Hematopoietic multipotent progenitor cell treated with erythropoietin and hydrocortisone succinate and interleukin-3 and kit ligand, for 8 days (in vitro differentiated cells): ENCODE measurements at places on chromosomes 3 and 15.

DNA sequence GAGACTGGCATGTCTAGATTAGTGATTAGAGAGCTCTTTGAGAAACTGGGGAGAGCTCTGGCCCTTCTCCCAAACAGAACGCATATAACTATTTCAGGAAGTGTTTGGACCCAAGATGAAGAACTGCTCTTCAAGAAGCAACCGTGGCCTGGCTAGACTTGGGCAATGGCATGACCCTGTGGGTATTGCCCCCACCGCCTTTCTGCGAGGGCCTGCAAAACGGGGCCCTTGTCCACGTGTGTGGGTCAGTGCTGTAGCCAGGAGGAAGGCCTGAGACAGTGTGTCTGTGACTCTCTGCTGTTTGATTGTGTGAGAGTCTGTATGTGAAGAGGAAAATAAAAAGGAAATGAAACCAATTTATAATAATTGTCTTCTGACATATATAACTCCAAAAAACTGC, 42.5 kb downstream of the EEFSEC start:
- DNase-seq: no peak

- no peak for DNase-seq
Measured at GRCh38 chr3:101154401-101154800, 161.2 kb upstream of the ABI3BP start.

GRCh38 chr3:179957264-179957845, 79.4 kb downstream of the PEX5L start:
- DNase-seq: no peak

DNA sequence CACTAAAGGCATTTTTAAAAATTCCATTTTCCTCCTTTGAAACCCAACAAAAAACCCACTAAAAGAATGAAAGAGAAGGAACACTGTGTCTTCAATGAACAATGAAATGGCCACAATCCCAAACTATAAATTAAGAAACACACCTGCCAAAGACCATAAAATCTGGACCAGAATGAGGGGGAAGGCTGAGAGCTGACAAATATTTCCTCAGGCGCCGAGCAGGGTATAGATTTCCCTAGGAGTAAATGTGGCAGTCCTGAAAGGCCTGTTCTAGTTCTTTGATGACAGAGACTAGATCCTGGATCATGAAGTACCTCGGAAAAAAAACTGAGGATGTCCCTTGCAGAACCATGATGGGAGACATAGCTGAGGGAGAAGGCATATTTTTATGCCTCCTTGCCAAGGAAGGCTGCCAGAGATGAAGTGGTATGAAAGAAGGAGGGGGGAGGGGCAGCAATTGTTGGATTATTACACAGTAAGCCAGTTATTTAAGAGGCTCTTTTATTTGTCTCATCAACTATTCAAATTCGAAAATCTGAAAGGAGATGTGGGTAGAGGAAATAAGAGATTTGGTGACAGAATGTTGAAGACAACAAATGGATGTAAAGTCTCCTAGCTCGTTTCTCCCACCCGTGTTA, 275.3 kb upstream of the GOLGA6L4 start:
- no peak for DNase-seq

GRCh38 chr15:65690778-65691177, 69.0 kb downstream of the SLC24A1 start:
- DNase-seq: no peak

GRCh38 chr3:141499965-141500364, 13.1 kb downstream of the RASA2 start:
- no peak for DNase-seq

- no peak for DNase-seq
Measured at GRCh38 chr3:117600666-117601065, 891.1 kb downstream of the TUSC7 start.

DNA sequence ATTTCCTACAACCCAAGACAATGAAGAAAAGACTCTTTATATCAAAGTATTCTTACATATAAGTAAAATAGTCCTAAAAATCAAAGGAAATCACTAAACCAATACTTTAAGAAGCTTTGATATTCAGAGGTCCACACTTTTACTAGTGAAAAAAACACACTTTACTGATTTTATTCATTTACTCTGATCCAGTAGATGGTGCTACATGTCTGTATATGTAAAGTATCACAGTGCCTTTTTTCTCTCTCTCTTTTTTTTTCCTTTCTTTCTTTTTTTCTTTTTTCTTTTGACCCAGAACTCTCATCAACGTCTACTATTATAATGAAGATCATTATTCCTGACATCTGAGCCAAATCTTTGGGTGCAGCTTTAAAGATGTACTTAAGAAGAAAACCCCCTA, 10.8 kb upstream of the CCDC39 start:
- no peak for DNase-seq

- DNase-seq: no peak
Measured at GRCh38 chr3:129593595-129594339, 12.7 kb downstream of the PLXND1 start.

- no peak for DNase-seq
Measured at GRCh38 chr3:140719841-140720614, 42.2 kb downstream of the TRIM42 start.

- no peak for DNase-seq
Measured at GRCh38 chr3:127720985-127721935, 48.5 kb downstream of the ABTB1 start.

GRCh38 chr15:29685156-29686078, 136.9 kb downstream of the TJP1 start:
- no peak for DNase-seq

- DNase-seq: no peak
Measured at GRCh38 chr15:96585484-96586386, 255.2 kb downstream of the NR2F2 start.

DNA sequence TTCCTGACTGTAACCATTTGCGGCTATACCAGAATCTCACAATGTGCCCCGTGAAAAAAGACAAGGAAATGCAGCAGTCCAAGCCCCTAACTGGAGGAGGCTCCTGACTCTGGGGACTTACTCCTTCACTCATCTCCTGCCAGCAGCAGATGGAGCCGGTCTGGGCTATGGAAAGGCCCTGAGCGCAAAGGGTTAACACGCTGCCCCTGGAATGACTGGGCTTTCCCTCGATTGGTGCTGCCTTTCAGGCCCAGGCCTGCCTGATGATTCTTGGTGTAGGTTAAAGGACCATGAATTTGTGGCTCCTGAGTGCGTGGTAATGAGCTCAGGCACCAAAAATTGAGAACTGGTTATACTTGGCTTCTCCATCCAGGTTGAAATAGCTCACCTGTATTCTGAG, 42.3 kb upstream of the GALNT15 start:
- DNase-seq: no peak

DNA sequence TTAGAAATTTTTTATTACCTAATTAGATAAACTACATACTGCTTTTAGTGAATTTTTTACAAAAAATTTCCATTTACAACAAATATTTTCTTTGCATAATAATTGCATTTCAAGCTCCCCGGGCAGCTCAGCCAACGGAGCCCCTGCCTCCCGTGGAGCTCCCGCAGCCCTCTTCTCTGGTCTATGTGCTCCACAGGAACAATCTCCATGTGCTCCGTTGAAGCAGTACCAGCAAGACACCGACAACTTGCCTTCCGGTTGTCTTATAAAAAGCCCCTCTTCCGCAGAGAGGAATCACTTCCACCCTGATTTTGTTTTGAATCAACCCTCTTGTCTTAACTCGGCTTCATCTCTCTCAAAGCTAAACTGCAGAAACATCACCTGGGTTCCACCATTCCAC, 46.9 kb upstream of the CHD2 start:
- DNase-seq: no peak

- no peak for DNase-seq
Measured at GRCh38 chr3:193815246-193816027, 222.4 kb downstream of the OPA1 start.

DNA sequence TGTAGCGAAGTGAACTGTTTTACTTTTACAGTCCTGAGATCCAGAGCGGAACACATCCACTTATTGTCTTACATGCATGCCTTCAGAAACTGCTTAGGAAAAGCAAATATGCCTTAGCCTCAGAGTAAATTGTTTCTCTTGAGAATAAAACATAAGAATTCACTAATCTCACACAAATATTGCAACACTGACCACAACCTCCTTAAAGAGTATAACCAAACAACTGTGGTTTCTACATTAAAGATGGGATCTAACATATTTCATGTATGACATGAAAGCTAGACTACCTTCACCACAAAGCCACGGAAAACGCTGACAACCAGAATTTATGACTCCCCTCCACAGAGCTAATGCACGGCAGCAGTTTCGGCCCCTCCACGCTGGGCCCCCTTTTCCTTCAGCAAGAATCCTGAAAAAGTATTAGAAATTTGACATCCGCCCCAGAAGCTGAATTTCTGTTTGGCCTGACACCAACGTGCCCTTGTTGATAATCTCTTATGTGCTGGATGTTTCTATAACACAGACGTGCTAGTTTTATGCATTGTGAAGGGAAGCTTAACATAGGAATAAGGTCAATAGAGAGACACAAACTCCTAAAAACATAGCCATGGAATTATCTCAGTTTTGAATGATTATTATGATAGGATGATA, 84.6 kb downstream of the GREM1 start:
- peak; percentile 4 for DNase-seq

DNA sequence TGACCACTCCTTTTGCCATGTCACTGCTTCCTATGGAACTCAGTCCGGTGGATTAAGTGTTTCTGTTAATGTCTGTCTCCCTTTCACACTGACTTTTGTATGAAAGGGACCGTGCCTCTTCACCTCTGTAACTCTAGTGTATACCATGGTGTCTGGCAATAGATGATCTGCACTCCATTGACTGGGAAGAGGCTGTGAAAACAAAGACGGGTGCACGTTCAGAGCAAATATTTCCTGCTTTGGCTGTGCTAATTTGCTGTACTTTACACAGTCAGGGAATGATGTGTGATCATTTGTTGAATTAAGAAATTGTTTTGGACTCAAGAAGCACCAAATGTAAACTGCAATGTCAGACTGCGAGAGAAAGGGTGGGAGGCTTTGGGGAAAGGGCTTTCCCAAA, 315.2 kb downstream of the RORA start:
- DNase-seq: no peak

DNA sequence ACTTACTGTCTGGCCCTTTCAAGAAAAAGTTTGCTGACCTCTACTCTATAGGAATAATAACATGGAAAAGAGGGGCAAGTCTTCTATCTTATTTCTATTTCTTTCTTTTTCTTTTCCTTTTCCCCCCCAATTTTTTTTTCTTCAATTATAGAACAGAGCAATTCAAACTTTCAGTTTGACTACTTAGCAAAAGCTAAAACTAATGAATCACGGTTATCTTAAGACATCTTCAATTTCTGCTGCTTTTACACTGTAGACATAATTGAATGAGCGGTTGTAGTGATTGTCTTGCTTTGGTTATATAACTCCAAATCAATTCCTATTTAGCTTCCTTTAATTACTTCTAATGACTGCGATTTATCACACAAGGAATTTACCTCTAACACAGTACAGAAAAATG, 74.3 kb upstream of the P2RY1 start:
- DNase-seq: no peak

DNA sequence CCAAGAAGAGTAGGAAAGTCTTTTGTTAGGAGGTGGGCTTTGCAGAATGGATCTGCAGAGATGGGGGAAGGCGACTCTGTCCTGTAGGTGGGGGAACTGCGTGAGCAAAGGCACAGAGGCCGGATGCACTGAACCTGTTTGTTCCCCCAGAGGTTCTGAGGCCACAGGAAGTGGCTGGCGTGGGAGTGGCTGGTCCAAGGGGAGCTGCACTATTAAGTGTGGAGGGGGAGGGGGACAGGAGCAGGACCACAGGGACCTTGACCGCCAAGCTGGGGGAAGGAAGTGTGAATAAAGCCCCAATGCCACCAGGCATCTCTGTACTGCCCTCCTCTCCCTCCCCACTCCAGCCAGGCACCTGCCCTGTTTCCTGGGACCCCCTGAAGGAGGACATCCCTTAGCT, 51.8 kb downstream of the CYP11A1 start:
- no peak for DNase-seq

GRCh38 chr3:186960347-186960746, 30.0 kb downstream of the ST6GAL1 start:
- no peak for DNase-seq

DNA sequence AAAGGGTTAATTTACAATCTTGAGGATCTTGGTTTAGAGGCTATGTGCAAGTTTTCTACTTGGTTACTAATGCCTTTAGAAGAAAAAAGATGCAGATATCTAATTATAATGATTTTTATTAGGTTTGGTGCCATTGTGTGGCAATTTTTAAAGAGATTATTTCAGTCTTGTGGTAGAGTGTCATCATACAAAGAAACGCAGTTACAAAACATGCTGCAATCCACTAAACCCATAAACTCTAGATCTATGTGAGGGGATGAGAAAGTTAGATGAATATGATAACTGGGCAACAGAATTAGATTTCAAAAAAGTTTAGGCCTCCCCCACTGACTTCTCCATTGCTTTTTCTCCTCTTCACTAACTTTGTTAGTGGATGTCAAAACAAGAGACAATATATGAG, 106.0 kb downstream of the ARPP21 start:
- peak; percentile 6 for DNase-seq

GRCh38 chr3:100737334-100737733, 28.0 kb downstream of the TFG start:
- peak; percentile 41 for DNase-seq

DNA sequence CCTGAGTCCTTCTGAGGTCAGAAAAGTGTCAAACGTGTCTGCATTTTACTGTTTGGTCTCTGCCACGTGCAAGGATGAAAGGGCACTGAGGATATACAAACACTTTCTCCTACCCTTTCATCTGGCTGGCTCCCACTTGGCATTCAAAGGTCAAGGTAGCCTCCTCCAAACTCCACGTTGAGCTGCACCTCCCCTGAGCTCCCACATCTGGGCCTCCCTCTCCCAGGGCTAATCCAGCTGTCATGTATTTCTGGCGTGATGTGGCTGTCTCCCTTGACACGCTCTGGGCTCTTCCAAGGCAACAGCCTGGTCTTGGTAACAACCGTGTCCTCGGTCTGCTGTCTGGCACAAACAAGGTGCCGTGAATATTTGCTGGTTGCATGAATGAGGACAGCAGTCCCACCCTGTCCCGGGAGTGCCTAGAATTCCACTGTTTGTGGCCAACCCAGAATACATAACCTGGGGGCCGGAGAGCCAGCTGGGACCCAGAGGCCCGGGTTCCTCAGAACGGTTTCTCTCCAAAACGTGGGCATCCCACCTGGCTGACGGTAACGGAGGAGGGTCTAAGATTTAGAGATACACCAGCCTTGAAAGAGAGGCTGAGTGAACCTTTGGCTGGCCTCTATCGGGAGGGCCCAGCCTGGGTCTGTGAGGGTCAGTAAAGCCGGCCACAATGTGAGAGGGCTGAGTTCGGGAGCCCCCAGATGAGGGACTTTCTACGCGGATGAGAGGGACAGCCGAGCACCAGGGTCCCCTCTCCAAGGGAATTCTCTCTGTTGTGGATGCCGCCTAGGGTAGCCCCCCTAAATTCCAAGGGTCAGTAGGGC, 767 bp downstream of the GLT8D1 start:
- peak; percentile 44 for DNase-seq
